Left cardiac atrium (tissue), 4 donors: ENCODE measurements at places on chromosomes 2 and 18. TPM values are rescaled to one million over a fixed set of nuclear protein-coding genes. Genes with fewer than 3 reads are reported as not detected.

Gene AOX1
- total RNA-seq, result 16.6 TPM

Gene SDC1
- 0.21 TPM for total RNA-seq

- DNase-seq, result no peak
Measured at GRCh38 chr2:33436083-33436482, 40.4 kb upstream of the RASGRP3 start.

- no peak for DNase-seq
Measured at GRCh38 chr2:10877651-10878111, 34.1 kb upstream of the KCNF1 start.

Gene TCF23
- 0.24 TPM for total RNA-seq

Gene VWA3B
- total RNA-seq, result not detected

GRCh38 chr2:116716038-116716437 is 1098.5 kb upstream of the DDX18 start:
- DNase-seq, result no peak

DNA sequence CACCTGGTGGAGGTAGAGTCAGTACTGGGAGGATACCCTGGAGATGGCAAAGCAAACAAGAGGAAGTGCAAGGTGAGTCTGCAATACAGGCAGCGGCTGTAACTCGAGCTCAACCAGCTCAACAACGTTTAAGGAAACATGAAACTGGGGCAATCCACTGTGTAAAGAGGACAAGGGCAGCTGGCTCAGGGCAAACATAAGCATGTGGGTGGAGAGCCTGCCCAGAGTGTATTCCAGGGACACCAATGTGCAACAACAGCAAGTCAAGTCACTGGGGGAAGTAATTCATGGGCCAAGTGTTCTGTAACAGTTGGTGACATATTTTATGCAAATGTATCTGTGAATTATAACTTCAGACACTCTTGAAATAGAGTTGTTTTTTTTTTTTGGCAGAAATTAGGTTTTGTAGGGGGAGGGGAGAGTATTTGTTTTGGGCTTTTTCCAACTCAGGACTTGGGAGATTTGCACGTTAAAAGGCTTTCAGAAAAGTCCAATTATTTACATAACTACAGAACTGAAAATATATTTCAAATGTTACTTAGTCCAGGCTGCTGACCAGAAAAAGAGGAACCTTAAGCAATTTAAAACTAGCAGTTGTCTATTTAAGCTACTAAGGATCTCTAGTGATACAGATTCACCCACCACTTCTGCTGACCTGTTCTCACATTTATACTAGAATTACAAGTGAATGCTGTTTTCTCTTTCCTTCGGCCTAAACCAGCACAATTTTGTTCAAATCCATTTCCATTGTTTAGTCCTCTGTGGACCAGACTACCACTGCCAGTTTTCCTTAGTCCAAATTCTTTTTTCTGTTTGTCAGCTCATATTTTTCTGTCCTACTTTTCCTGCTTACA is 18.6 kb downstream of the NRXN1 start:
- no peak for DNase-seq

Gene ENOSF1
- total RNA-seq, result 35.6 TPM

DNA sequence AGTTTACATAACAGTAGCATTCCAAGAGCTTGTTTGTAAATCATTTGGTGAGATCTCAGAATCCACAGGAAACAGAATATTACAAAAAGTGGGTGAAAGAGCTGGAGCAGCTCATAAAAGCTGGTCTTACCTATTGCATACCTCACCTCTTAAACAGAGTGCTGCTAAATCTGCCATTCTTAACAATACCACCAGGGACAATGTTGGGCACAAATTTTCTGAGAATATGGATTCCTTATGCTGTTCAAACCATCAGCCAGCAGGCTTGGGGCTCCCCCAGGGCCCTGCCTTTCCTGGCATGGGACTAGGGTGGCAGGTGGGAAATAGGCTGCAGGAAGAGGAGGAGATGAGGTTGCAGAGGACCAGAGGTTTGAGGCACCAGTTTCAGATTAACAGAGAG is 55.6 kb downstream of the TGFA start:
- no peak for DNase-seq

Gene BOLL
- not detected for total RNA-seq

GRCh38 chr2:176582176-176582575 is 312.9 kb downstream of the MTX2 start:
- DNase-seq, result no peak

- DNase-seq, result no peak
Measured at GRCh38 chr2:233813236-233814055, 35.3 kb downstream of the MROH2A start.

- no peak for DNase-seq
Measured at GRCh38 chr18:46751882-46752281, 5.0 kb downstream of the ST8SIA5 start.

Gene DNMT3A
- 19.1 TPM for total RNA-seq

DNA sequence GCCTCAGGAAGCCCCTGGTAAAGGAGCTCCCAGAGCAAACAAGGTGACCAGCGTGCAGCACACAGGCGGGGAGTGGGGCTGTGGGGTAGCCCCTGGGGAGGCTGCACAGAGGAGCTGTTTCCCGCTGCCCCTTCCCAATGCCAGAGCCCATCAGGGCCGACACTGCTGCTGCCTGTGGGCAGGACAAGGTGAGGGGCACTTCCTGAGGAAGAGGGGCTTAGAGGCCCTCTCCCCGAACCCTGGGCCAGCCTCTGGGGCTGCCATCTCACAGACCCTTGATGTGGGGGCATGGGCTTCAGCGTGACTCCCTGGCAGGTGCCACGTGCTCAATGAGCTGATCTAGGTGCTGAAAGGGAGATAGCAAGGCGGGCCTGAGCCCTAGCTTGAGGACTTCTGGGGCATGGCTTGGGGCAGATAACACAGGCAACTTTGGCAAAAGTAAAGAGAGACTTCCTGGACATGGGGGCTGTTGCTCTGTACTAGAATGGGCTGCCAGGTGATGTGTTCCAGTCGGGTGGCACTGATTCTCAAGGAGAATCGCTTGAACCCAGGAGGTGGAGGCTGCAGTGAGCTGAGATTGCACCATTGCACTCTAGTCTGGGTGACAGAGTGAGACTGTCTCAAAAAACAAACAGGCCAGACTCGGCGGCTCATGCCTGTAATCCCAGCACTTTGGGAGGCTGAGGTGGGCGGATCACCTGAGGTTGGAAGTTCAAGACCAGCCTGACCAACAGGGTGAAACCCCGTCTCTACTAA is 9.9 kb upstream of the KLF11 start:
- DNase-seq, result no peak

GRCh38 chr18:51195451-51196117 is 1.9 kb downstream of the MEX3C start:
- DNase-seq, result no peak

DNA sequence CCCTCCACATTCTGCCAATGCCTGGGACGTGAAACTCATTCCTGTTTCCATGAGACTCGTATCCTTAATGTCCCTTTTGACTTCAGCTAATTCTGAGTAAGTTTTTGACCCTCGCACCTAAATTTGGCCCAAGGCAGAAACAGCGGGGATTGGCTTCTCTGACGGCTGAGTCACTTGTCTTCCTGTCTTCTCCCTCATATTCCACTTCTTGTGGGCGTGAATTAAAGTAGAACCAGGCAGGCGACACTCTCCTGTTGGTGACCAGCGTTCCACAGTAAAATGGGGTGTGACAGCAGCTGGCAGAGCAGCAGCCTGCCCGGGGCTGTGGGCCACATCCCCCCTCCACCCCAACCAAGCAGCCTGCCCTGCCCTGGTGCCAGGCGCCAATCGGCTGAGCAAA is 15.5 kb downstream of the TTC32 start:
- no peak for DNase-seq

GRCh38 chr18:5425721-5426120 is 118.1 kb downstream of the EPB41L3 start:
- DNase-seq, result no peak

DNA sequence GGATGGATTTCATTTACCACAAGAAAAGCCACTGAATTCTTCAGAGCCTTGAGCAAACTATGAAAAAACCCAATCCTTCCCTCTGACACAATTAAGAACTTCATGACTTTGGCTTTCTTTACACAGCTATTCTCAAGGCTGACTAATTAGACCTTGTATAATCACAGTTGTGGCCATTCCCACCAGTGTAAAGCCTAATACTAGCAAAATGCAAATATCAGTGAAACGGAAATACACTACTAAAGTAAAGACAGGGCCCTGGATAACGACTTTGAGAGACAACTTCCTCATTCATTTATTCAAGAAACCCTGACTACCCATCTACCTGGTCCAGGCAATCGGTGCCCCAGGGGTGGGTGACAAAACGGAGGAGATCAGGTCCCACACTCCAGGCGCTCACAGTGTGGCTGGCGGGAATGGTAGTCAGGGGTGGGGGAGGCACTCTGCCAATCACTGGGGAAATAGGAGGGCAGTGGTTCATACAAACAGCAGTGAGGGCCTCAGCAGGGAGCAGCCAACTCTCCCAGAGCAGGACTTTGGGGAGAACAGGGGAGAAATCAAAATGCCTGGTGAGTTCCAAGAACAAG is 28.1 kb downstream of the TMEM163 start:
- DNase-seq, result no peak

DNA sequence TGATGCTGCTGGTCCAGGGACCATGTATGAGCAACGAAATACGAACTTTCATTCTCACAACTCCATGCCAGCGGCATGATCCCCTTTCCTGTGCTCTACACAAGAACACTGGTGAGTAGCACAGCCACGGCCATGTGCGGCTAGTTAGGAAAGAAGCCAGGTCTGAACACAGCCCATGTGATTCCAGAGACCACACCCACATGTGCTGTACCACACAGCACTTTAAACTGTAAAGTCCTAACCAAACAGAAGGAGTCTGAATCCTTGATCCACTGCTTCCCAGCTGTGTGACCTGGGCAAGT is 33.0 kb upstream of the ACAA2 start:
- DNase-seq, result no peak

Gene MROH2A
- total RNA-seq, result not detected

Gene SPRED2
- 19.8 TPM for total RNA-seq

Gene ARHGAP15
- total RNA-seq, result 8.7 TPM

DNA sequence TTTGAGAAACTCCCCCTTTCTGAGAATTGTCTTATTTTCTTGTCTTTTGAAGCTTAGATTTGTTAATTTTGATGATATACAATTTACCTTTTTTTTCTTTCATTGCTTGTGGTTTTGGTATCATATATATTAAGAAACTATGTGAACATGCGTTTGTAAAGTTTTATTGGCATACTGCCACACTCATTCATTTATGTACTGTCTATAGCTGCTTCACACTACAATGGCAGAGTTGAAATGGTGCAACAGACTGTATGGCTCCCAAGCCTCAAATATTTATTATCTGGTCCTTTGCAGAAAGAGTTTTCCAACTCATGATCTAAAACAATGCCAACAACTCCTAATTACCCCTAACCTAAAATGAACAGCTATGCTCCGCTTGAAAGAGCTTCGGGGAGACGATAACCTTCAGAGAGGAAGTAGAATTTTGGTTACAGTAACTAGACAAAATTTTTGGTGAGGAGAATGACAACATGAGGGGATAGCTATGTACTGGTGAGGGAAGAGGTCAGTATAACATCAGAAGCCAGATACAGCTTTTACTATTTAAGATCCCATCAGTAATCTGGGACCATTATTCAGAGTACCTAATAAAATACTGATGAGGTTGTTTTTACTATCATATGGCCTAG is 16.1 kb downstream of the PPP3R1 start:
- DNase-seq, result no peak

GRCh38 chr2:42087857-42088195 is 40.0 kb downstream of the PKDCC start:
- no peak for DNase-seq

Gene MARCO
- total RNA-seq, result 34.5 TPM
